ENCODE measurements at places on chromosomes 2 and 18. TPM values are rescaled to one million over a fixed set of nuclear protein-coding genes. Genes with fewer than 3 reads are reported as not detected.

Gene COX7A2L
- total RNA-seq: 215 TPM

Gene OSGEPL1
- 7.2 TPM for total RNA-seq

Gene VWA3B
- total RNA-seq: 0.59 TPM

Gene STPG4
- total RNA-seq: 0.72 TPM

Gene OR6B2
- not detected for total RNA-seq

Gene SP5
- total RNA-seq: not detected

Gene TRIM43
- not detected for total RNA-seq

Gene SCYGR4
- total RNA-seq: not detected

Gene ESPNL
- 9.8 TPM for total RNA-seq

DNA sequence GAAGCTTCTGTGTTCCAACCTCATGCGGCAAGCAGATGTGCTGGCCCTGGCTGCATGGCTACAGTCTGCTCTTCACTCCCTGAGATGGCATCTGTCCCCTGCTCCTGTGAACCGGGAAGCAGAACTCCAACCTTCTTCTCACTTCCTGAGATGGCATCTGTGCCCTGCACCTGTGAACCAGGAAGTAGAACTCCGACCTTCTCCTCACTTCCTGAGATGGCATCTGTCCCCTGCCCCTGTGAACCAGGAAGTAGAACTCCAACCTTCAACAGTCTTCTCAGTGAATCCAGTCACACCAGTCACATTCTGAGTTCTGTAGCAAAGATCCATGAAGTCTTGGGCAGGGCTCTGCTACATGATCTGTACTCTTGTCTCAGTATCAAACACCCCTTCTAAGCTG lies 887.2 kb upstream of the KLHL29 start:
- DNase-seq: no peak

GRCh38 chr2:177799531-177799930 lies 273.0 kb downstream of the PDE11A start:
- DNase-seq: no peak

- no peak for DNase-seq
Measured at GRCh38 chr2:149651229-149651628, 63.7 kb upstream of the MMADHC start.

GRCh38 chr18:55509631-55510324 lies 78.2 kb downstream of the TCF4 start:
- peak; percentile 89 for DNase-seq

DNA sequence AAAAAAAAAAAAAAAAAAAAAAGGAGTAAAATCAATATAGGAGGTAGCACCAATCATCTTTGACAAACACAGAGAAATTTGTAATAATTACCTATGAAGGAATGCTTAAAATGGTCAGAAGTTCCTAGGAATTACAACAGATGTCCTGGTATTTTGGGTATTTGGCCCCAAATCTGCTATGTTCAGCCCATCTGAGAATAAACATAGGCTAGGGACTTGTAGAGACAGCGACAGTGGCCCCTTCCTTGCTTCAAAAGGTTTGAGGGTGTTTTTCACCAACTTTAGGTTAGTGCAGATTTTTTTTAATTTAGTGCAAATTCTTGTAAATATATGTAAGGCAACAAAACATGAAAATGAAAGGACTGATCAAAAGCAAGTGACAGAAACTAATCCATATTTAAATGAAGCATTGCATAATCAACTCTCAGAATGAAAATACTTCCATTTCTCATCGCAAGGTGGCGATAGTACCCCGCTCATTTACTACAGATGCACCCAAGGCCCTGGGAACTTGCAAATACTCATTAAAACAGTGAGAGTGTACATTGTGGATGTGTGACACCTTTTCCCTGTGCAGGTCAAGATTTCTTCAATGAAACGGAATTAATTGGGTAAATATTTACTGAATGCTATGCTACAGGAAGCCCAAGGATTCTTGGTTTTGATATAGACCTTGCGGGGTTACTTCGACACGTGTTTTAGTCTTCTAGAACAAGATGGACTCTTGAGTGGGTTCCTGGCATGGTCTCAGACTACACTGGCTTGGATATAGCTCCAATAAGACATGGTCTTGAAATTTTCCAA lies 44.6 kb downstream of the FAM124B start:
- DNase-seq: no peak

DNA sequence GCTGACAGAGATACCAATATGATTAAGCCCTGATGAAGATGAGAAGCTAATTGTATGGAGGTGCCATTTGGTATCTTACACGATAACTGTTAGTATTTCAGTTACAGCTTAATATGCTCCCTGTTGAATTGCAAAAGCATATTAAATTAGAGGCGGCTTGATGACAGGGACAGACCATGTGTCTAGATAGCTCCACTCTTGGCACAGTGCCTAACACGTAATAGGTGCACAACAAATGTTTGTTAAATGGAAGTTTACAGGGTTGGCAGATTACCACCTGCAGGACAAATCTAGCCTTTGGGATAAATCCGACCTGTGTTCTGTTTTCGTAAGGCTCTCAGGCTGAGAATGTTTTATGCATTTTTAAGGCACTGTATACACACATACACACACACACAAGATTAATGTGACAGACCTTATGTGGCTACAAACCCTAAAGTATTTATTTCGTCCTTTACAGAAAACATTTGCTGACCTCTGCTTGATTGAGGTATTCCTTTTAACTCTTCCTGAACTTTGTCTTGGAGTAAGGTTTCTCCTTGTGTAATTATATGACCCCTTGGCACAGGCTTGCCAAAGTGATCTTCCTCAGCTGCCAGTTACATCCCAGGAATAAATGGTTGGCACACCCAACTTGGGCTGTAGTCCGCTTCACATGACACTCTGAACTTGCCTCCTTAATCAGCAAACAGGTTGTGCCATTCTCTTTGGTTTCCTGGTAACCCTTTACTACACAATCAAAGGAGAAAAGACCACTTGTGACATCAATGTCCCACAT lies 348.9 kb downstream of the HRH4 start:
- no peak for DNase-seq

DNA sequence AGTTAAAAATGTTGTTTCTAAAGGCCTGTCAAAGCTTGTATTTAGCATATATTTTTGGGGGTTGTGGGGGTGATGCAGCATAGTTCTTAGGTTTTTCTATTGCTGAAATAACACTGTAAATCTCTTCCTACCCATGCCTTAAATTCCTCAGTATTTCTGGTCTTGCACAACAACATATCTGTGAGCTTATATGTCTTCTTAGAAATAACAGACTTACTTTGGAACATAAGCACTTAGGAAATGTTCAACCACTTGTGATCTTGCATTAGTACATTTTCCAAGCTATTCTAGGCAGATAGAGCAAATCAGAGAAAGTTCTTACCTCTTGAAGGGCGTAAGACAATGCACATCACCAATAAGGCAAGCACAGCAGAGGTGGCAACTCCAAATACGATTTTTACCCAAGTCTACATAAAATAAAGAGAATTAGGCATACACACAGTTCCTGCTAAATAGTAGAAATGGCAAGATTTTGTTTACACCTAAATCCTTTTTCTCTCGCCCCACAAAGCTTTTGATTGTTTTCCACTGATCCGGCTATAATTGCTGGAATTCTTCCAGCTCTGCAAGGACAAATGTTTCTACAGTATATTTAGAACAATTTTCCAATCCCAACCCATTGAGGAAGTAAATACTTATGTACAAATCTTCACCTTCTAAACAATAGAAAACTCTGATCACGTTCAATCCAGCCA lies 512 bp downstream of the FAP start:
- no peak for DNase-seq

- DNase-seq: no peak
Measured at GRCh38 chr2:26639685-26640243, 1.4 kb downstream of the CIB4 start.

GRCh38 chr2:10867692-10868420 lies 43.9 kb upstream of the KCNF1 start:
- no peak for DNase-seq

DNA sequence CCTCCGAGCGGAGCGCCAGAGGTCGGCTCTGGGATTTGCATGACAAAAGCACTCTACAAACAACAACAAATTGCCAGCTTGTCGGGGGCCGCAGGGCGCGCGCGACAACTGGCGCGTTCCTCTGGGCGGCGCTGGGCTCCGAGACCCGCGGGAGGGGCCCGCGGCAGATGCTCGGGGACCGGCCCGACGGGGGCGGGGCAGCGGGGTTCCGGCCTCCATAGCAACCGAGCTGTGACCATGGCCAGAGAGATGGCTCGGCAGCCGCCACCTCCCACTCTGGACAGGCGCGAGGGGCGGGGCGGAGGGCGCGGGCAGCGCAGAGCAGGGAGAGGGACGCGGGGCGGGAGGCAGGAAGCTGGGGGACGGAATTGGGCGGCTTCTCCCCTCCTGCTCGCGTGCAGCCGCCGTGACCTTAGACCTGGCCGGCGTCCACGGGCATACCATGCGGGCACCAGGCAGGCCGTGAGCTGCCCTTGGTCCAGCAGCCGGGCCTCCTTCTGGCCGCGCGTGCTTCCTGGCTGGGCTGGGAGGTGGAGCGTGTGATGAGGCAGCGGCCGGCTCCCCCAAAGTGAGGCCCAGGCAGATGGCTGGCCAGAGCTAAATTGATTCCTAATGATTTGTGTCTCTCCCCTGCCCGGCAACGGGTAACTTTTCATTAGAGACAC lies 171.5 kb downstream of the CELF4 start:
- DNase-seq: peak; percentile 98

DNA sequence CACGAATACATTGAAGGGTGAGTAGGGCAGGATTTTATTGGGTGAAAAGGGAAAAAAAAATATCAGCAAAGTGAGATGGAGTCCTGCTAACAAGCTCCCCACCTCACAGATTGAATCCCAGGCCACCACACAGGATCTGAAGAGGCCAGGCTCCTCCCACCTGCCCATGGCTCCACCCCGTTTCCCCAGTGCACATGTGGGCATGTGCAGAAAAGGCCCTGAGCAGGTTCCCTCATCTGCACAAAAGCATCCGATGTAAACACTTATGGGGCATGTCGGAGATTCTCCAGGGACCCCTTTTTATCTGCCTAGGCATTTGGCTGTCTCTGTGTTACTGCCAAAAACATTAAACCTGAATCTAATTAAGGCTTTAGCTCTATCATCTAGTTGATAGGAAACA lies 35.2 kb downstream of the SKA1 start:
- no peak for DNase-seq

- peak; percentile 91 for DNase-seq
Measured at GRCh38 chr18:48947560-48947959, 3.2 kb downstream of the SMAD7 start.

DNA sequence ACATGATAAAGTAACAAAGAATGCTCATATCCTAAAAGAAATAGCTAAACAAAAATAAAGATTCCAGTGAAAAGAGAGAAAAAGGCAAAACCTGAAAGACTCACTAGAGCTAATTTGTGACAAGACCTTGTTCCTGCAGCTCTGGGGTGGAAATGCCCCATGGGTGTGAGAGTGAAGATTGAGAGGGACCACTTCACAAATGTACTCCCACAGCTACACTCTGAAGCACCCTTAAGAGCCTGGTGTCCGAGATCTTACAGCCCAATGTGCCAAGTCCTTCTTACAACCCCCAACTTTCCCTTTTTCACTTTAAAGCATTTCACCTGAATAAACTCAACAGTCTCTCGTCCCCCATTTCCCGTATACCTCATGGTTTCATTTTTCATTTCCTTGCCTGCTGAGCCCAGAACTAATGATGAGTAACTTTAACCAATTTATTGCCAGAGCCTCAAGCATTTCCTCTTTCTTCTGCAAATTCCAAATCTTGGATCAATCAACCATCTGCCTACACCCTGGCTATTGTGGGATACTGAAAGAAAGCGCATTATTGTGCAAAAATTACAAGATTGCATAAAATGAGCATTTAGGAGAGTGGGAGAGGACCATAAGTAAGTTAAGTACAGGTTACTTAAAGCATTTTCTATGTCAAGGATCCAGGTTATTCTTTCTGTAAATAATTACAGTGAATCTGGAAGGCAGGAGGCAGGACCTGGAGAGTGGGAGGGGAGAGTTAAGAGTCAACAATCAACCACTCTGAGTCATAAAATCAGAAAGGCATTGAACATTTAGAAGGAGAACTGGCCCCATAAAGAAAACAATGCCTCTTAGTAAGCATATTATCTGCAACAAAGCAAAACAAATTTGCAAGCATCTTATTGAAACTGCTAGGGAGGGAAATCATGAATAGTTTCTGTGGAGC lies 804.4 kb upstream of the CELF4 start:
- no peak for DNase-seq

DNA sequence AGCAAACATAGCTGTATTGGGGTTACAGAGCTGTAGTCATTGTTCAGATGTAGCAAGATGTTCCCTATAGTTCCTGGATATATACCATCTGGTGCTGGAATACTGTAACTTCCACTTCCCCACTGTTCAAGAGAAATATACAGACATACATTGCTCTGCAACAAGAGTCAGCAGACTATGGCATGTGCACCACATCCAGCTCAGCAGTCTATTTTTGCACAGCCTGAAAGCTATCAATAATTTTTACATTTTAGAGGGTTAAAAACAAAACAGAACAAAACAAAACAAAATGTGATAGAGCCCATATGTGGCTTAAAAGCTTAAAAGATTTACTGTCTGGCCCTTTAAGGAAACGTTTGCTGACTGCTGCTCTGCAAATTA lies 31.8 kb upstream of the VIT start:
- no peak for DNase-seq

- peak; percentile 88 for DNase-seq
Measured at GRCh38 chr2:85935746-85936208, 47.0 kb upstream of the ST3GAL5 start.

- DNase-seq: no peak
Measured at GRCh38 chr2:71878626-71879508, 268.8 kb downstream of the CYP26B1 start.

GRCh38 chr18:26429535-26430226 lies 118.7 kb downstream of the KCTD1 start:
- DNase-seq: peak; percentile 93

DNA sequence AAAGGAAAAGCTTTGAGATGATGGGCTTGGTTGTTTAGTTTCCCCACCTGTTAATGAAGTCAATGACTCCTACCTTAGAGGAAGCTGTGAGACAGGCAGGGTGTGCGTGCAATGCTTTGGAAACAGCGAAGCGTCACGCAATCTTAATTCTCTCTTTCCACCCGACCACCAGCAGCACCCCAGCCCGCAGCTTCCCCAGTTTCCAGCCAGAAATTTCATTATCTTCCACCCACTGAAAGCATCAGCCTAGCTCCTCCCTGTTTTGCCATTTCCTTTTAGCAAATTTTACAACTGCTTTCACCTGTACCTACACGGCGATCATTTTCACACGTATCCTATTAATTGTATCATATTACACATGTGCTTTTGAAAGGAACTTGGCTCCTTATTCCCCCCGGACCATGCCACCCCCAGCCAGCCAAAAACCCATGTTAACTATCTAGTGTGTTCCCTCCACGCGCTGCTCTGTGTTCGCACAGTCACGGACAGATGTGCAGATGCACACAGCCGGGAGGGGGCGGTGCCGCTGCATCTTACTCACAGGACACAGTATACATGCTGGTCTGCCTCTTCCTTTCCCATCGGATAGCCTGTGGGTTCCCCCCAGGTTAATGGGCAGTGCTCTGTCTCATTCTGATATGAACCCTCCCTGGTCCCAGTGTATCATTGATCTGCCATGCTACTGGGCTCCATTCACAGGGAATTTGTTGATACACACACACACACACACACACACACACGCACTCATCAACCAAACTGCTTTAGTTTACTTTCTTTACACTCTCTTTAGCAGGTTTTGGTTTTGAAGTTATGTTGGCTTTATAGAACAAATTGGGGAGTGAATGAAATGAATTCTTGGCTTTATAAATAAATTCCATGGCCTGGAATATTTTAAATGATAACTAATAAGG lies 22.4 kb downstream of the CYP27C1 start:
- peak; percentile 89 for DNase-seq

GRCh38 chr2:200307724-200308545 lies 1.4 kb downstream of the SPATS2L start:
- DNase-seq: peak; percentile 84

Data from osteoblast (primary cell).